Activated T-cell treated with anti-CD3 and anti-CD28 coated beads, Interleukin-2, amount 50 U/mL, for 4 hours (primary cell): ENCODE measurements at places on chromosomes 5 and 9. TPM values are rescaled to one million over a fixed set of nuclear protein-coding genes. Genes with fewer than 3 reads are reported as not detected.

Gene PSMB7
- 324 TPM for total RNA-seq

Gene OR13C8
- not detected for total RNA-seq

Gene LECT2
- not detected for total RNA-seq

Gene WWC1
- 0.86 TPM for total RNA-seq

Gene PRRT1B
- not detected for total RNA-seq

Gene PSD2
- not detected for total RNA-seq

Gene SNX18
- total RNA-seq, result 10.2 TPM

Gene UBQLN1
- 138 TPM for total RNA-seq

Gene AJM1
- total RNA-seq, result 1.5 TPM

Gene QRFP
- total RNA-seq, result not detected

Gene INSL4
- total RNA-seq, result not detected

Gene FSD1L
- total RNA-seq, result 1.4 TPM

Gene PCDHA10
- not detected for total RNA-seq

Gene CARTPT
- total RNA-seq, result not detected

Gene DND1
- 5.6 TPM for total RNA-seq

Gene SPACA9
- 0.42 TPM for total RNA-seq

Gene FOXD4L5
- total RNA-seq, result not detected

Gene SPINK6
- not detected for total RNA-seq

- DNase-seq, result no peak
These were observed 52.8 kb upstream of the LRRTM2 start for GRCh38 chr5:138927979-138928378.

GRCh38 chr5:5421149-5421960 lies 1.1 kb upstream of the ICE1 start:
- DNase-seq, result peak; percentile 12

- no peak for DNase-seq
These were observed 376.4 kb upstream of the RGMB start for GRCh38 chr5:98397081-98397480.

DNA sequence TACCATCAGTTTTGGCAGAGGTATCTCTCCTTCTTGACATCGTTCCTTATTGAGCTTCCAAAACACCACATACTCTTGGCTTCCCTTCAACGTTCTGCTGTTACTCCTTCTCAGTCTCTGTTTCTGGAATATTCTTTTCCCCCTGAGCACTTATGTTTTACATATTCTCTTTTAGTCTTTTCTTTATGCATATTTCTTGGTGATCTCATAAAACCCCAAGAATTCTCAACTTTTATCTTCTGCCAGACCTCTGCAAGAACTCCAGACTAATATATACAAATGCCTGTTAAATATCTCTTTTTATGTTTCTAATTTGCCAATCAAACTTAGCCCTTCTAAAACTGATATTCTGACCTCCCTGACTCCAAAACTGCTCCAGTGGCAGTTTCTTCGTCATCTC lies 453.4 kb upstream of the CTNND2 start:
- no peak for DNase-seq

DNA sequence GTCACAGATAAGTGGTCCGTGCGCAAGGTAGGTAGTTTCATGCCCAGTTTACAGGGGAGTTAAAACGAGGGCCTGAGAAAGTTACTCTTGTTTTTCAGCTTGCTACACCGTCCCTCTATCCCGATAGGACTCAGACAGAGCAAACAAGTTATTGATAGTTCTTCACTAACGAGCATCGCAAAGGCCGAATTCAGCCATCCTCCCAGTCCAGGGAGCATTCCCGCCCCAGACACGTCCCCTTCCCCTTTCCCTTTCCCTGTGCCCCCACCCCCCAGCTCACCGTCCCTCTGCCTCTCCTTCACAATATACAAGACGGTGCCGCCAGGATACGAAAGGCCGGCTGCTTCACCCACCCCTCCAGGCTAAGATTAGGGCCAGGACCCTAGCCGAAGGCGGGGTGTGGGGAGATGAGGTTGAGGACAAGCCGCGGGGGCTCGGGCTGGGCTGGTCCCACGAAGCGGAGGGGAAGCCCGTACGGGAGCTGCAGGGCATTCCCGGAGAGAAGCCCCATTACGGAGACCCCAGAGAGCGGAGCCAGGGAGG lies 599 bp downstream of the KIAA1191 start:
- no peak for DNase-seq

- DNase-seq, result no peak
These were observed 57.8 kb upstream of the PLPP1 start for GRCh38 chr5:55592388-55593114.

- DNase-seq, result no peak
These were observed 26.5 kb upstream of the NEK6 start for GRCh38 chr9:124231095-124231737.

DNA sequence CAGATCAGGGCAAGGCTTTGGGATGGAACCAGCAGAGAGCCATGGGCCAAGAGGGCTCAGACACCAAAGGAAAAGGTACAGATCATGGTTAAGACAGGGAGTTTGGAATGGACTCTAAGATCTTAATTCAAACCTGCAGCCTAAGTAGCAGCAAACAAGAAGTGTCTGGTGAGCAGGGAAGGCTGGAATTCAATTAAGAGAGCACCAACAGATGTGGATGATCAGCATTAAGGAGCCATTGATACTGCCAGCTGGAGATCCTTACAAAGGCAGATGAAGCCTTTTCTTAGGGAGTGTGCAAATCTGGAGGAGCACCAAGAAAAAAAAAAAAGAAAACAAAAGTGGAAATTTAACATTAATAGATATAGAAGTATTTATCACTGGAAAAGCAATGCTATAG lies 516.8 kb downstream of the RASEF start:
- DNase-seq, result no peak

DNA sequence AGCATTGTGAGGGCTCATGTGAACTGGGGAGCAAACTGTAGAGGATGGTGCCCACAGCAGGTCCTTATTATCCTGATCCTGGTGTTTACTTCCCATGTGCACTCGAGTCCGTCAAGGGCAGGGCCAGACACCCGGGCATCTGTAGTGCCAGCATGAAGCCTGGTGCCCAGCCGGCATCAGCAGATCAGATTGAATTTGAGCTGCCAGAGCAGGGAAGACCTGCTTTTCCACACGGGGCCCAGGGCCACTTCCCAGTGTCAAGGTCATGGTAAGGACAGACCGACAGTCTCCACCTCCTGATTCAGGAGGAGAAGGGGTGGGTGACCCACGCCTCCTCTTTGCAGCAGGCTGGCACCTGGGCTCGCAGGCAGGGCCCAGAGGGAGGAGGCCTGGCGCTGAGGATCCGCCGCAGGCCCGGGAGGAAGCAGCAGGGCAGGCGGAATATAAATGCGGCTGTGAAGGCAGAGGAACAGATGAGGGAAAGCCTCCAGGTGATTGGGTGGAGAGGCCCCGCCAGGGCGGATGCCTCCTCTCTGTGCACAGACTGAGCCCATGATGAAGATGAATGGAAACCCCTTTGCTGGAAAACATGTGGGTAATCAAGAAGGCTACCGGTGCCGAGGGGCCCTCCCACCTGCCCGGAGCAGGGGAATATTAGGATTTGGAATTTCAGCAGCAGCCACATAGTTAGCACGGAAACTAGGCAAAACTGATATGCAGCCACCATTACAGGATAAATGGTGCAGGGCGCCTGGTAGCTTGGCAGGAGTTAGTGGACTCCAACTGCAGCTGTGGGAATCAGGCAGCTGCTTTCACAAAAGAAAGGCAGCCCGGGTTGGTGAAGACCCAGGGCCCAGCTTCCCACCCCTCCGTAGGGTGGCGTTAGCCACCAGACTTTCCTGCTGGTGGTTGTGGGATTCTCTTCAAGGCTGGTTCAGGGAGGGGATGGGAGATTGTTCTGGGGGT lies 114.9 kb downstream of the GAPVD1 start:
- no peak for DNase-seq

GRCh38 chr9:133471551-133472276 lies 7.2 kb downstream of the SLC2A6 start:
- DNase-seq, result no peak

DNA sequence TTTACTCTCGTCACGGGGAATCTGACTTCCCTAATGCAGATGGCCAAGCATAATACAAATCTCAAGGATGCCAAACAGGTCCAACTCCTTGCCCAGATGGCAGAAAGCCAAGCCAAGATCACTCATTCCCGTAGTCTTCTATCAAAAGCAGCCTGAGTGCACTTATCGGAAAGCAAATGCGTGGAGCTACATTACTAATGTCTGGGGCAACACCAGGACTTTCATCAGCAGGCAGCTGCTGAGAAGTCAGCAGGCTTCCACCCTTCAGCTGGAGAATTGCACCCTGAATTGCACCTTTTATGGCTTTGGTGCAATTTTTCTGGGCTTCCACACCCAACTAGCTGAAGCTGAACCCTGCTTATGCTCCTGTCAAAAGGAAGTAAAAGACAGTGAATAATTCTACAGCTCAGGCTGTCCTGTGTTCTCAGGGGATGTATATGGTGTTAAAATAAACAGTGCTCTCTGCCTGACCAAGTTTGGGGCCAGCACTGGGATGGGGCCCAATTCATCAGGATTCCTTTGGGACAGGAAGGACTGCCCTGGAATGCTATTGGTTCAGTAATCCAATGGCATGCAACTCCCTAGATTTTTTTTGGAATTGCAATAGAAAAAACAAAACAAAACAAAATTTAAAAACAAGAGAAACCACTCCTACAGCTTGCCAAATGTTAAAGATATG lies 92.6 kb downstream of the DPYSL3 start:
- no peak for DNase-seq

DNA sequence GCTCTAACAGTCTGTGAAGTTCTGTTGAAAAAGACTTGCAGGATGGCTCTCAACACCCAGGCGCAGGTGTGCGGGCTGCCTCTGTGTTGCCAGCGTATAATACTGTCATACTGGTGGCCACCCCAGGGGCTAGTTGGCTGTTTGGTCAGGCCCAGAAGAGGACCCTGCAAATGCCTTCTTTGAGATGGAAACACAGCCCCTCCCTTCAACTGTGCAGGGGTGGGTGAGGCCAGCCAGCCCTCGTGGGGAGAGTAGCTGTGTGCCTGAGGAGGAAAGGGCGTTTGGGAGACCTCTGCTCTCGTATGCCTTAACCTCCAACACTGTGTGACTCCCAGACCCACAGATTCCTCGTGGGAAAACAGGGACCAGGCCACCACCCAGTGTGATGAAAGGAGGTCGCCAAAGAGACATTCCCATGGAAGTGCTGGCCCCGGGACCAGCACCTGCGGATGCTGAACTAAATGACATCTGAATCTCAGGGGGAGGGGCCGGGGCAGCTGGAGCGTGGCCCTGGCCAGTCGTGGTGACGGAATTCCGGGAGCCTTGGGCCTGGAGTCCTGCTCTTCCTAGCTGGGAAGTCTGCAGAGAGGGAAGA lies 11.3 kb upstream of the SCGB3A1 start:
- DNase-seq, result no peak

DNA sequence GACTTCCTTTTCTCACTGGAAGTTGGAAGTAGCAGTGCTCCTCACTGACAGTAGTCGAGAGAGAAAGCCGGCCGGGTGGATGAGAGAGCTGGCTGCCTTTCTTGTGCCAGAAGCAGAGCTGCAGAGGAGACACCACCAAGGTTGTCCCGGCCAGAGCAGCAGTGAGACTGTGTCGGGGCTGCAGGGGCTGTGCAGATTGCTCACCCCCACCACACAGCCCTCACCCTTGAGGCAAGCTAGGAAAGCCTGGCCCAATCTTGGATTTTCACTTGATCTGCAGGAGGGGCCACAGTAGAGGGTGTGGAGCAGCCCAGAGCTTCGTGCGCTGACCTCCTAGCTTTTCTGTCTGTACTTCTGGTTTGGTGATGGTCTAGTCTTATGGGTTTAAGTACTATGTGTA lies 9.1 kb downstream of the OSMR start:
- no peak for DNase-seq

- DNase-seq, result no peak
These were observed 2.3 kb downstream of the TPRN start for GRCh38 chr9:137198051-137198901.

GRCh38 chr5:116750631-116751580 lies 176.3 kb upstream of the SEMA6A start:
- DNase-seq, result no peak

GRCh38 chr9:126500600-126501382 lies 112.9 kb upstream of the LMX1B start:
- DNase-seq, result peak; percentile 62

DNA sequence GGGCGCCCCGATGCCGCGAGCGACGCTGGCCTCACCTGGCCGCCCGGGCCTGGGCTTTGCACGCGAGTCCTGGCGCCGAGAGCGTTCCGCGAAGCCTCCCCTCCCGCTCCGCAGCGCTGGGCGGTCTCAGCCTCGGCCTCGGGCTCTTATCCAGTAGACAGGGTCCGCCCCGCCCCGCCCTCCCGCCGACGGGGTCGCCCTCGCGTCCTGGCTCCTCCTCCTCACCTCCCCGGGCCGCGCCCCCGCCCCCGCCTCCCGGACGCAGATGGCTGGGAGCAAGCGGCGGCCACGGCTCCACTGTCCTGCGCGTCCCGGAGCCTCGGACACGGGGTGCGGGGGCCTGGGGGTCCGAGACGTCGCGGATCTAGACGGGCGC lies at the start of gene SLC6A3:
Gene SLC6A3, minus strand, starts transcription at position 128 of the 376 bp plus-strand sequence. CDS start 2,243 bp downstream, outside the sequence.
- DNase-seq, result peak; percentile 36

GRCh38 chr9:5838884-5839571 lies 6.1 kb upstream of the ERMP1 start:
- DNase-seq, result no peak

DNA sequence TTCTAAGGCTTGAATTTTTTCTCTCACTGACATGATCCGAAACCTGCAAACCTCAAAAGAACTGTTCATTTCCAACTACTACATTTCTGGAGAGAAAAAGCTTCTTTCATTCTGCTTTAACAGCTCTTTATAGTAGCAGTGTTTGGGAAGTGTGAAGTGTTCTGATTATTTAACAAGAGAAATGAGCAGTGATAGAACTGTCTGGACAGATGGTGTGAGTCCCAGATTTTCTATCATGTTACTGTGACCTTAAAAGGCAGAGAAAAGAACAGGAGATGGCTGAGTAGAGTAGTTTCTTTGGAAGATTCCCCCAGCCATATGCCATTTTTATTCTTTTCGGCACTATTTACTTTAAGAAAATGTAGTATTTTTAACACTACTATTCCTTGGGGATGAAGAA lies 41.3 kb upstream of the TAL2 start:
- DNase-seq, result no peak

DNA sequence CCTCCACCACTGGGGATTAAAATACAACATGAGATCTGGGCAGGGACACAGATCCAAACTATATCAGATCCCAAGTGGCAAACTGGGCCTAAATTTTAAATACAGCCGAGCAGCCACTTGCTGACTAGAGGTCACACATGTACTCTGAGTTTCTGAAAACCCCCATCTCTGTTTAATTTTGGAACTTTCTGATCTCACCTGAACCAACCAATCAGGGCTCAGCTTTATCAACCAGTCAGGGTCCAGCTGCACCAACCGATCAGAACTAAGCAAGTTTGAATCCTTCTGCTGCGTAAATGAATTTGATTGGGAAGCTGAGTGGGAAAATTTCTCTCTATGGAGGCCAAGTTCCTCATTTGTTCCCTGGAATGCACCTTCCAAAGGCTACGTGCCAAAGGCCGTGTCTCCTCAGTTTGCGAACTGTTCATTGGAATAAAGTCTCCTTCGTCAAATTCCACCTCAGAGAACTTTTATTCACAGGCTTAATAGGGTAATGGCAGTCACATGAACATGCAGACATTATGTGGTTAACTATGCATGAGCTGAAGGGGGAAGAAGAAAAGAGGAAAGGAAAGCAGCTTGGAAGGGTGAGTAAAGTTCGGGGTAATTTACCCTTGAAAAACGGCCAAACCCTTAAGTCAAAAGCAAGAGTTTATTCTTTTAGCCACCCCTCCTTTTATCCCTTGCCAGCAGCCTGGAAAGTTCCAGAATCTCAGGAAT lies 3.7 kb downstream of the CD180 start:
- DNase-seq, result no peak

- no peak for DNase-seq
These were observed 155.0 kb downstream of the NPR3 start for GRCh38 chr5:32866138-32866537.

GRCh38 chr9:79567671-79568098 lies 4.1 kb upstream of the TLE4 start:
- no peak for DNase-seq
